ENCODE measurements at places on chromosomes 5 and 9.
A peak's percentile ranks its signal among the peaks of the same experiment; 100 is the strongest.

GRCh38 chr5:2254406-2254805 lies 371.7 kb upstream of the IRX4 start:
- no peak for DNase-seq

DNA sequence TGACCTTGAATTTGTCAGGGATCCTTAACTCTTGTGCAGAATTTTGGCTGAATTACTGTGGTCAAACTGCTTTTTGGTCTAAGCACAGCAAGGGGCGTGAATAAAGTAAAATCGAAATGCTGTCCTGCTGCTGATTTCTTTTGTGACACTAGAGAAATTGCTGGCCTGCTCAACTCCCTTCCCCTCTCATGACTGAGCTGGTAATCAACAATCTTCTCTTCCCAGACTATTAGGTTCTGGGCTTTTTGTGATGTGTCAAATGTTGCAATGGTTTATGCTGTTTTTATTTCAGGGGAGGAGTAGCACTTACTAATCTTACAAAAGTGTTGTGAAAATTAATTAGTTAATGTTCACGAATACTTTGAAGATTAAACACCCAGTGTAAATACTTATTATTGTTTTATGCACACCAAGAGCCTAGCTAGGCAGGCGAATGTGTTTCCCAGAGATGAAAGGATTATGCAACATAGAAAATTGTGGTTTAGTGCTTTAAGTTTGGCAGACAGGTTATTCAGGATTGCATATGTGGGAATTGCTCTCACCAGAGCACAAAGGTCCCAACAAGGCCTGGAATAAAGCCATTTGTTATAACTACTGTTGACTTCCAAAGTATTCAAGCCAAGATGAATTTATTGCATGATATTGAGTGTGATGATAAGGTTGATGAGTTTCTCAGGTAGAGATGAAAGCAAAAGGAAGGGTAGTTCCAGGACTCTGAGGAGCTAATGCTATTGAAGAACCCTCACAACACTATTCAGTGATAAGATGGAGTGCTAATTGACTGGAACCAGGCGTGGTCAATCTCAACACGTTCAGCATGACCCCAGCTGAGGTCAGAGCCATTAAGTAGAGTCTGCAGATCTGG lies 280.7 kb upstream of the ZNF608 start:
- DNase-seq, result no peak

DNA sequence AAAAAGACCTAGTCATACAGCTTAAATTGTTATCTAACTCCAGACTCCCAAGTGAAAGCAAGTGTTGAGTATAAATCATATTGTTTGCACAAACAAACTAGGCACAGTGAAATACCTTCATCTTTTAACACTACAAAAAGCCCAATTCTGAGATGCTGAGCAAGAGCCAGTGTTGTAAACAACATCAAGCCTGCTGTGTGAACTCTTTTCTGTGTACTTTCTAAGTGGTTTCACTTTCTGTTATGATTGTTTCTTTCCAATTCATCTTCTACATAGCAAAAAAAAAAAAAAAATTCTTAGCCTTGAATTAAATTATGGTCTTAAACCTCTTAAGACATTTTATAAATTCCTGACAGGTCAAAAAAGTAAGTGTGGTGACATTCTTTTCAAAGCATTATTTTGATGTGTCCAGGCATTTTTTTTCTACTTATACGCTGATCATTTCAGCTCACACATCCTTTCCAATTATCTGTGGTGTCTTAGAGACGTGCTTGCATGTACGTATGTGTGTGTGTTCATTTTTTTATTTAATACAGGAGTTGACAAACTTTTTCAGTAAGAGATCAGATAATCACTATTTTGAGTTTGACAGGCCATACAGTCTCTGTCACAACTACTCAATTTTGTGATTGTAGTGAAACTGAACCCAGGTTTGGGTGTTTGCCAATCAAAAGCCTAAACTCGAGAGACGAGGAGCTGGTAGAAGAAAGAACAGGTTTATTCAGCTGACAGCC lies 556.1 kb downstream of the CDH9 start:
- DNase-seq, result no peak

DNA sequence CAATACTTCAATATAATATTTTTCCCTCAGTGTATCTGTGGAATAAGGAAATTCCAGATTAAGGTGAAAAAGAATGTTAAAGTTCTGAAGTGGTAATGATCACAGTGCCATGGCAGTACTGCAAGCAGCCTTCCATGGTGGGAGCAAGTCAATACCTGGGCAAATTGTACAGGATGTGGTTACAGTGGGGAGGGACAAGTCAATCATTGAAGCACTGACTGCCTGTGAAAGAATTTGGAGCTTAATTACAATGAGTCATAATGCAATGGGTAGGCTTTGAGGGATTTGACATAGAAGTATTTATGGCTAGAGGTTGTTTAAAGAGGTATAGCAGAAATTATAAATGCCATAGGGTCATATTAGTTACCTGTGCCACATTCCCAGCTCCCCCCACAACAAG lies 786.5 kb upstream of the ACO1 start:
- DNase-seq, result peak; percentile 37

- no peak for DNase-seq
Observed at GRCh38 chr9:132242621-132243155, 80.8 kb downstream of the NTNG2 start.

DNA sequence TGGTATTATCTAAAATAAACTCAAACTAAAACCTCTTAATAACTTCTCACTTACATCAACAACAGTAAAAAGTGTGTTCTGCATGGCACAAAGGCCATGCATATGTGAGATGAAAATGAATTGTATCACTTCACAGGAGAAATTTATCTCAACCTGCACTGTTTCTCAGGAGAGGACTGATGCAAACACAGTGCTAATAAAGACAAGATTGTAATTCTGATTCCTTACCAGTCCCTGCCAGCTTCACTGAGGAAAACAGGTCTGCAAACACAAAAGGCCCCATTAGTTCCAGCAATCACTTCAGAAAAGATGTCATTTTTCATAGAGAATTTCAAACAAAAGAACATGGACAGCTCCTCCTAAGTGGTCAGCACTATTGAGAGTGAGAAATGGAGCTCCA lies 117.3 kb upstream of the PDE4D start:
- DNase-seq, result no peak

GRCh38 chr9:75889577-75889976 lies 896 bp upstream of the PCSK5 start:
- peak; percentile 24 for DNase-seq

DNA sequence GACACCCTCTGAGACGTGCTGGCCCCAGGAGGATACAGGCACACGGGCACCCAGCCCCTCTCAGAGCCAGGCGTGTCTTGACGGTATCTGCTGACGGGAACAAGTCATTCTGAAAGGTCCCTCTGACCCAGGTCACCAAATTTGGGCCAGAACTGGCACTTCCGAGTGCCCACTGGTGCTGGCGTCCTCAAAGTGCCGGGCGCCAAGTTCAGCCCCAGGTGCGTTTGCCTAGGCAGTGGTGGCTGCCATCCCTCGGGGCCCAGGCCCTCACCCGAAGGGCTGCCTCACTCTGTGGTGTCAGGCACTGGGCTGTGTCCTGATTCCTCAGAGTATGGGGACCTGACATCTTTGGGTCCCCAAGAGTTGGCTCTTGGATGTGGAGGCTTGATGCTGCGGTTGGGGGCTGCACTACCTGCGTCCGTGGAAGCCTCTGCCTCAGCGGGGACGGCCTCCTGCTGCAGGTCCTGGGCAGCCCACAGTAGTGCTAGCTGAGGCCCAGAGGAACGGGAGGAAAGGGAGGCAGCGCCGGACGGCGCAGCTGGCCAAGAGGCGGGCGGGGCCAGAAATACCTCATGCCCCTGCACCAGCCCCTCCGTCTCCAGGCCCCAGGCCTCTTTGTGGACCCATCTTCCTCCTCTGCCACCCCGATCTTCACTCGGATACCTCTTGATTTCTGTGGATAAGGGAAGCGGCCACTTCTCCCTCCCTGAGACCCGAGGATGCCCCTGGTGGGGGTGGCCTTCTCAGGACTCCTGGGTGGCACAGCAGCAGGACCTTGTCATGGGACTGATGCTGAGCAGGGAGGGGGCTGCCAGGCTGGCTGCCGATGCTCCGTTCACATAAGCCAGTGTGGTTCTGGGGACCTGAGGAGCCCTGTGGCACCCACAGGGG lies 109.4 kb upstream of the LMX1B start:
- no peak for DNase-seq

GRCh38 chr5:60972231-60972630 lies 27.2 kb downstream of the NDUFAF2 start:
- DNase-seq, result no peak

- no peak for DNase-seq
Observed at GRCh38 chr9:7209016-7209715, 451.4 kb downstream of the KDM4C start.

DNA sequence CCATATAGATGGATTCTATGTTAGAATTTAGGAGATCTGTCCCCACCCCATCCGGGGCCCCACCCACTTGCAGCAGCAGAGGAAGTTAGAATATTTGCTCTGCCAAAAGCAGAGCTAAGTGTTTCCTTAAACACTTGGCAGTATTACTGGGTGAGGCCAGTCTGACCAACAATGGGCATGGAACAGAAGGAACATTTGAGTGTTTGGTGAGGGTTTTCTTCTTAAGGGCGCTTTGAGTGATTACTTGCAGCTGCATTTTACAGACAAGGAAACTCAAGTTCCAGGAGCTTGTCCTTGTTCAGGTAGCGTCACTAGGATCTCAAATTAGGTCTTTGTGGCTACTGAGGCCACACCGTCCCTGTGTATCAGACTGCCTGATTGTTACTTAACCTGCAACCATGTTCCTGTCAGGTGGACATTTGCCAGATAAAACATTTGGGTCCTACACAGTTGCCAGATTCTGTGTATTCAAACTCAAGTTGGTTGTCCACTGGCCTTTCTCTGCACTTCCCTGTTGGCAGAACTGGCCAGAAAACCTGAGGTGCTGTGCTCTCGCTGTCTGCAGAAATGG lies 59.3 kb downstream of the SLC46A2 start:
- no peak for DNase-seq
